ENCODE measurements at places on chromosomes 12 and 14.

DNA sequence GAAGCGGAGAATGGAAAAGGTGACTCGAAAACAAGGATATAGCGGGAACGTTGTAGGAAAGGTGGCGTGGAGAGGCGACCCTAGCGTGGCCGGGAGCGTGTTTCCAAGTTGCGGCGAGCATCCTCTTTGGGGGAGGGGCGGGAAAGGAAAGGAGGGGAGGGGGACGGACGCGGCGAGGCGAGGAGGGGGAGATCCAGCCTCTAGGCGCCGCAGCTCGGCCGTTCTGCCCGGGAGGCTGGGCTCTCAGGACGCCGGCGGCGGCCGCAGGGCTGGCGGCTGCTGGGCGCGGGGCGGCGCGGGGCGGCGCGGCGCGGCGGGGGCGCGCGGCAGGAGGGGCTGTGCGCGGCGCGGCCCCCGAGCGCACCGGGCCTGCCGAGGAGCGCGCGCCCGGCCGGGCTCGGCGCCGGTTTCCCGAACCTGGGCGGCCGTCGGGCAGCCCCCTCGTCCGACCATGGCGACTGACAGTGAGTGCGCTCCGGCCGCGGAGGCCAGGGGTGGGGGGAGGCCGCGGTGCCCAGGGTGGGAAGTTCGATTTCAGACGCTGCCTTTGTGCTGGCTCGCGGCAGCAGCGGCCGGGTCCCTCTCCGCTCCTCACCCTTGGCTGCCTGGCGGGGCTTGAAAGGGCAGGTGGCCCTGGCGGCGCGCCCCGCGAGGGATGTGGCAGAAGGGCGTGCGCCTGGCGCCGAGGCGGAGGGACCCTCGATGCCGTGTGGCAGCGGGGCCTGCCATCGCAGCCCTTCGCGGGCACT is 50.3 kb downstream of the SNAPC1 start:
- no peak for DNase-seq

- no peak for DNase-seq
Observed at GRCh38 chr14:102817942-102818940, 41.0 kb downstream of the TRAF3 start.

DNA sequence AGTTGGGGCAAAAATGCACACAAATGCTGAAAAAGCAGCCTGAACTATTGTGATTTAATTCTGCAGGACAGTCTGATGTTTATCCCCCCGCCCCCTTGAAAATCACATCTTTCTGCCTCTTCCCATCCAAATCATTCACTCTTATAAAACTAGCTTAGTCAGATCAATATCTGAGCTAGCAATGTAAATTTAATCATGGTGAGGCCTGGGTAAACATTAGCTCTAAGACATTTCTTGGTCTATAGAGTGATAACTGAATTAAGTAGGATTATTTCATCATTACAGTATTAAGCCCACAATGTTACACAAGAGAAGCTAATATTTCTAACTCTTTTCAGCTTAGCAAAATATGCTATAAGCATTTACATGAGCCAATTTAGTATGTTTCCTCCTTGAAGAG is 9.1 kb upstream of the PCED1B start:
- DNase-seq = no peak

GRCh38 chr12:126950266-126950665 is 1316.7 kb upstream of the TMEM132C start:
- DNase-seq = no peak

DNA sequence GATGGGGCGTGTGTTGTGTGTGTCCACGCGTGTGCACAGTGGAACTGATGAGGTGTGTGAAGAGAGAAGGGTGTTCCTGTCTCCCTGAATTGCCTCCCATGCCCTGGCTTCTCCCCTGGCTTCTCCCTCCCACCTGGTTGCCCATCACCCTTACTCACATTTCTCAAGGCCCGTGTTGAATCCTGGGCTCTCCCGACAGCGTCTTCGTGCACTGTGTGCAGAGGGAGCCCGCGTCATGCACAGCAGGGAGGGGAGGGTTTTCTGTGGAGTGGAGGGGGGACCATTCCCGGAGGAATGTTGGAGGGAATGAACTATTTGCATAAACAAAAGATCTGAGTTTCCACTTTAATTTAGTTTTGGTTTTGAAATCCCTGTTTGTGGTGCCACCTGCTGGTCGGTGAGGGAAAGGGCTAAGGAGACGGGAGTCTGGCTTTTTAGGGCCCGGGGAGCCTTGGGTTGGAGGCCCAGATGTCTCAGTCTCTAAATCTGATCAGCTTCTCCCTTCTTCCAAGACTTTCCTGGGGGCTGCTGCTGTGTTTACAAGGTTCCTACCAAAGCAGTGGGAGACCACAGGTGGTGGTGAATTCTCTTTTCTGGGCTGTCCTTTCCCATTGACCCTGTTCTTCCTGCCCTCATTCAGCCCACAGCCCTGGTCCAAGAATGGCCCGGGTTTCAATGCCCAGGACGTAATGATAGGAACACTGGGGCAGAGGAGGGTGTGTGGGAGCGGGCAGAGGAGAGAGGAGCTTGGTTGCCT is at the start of gene C1R:
C1R (minus strand) TSS at position 217 of the 757 bp plus-strand sequence; CDS start at position 160, 57 bp downstream.
- no peak for DNase-seq

DNA sequence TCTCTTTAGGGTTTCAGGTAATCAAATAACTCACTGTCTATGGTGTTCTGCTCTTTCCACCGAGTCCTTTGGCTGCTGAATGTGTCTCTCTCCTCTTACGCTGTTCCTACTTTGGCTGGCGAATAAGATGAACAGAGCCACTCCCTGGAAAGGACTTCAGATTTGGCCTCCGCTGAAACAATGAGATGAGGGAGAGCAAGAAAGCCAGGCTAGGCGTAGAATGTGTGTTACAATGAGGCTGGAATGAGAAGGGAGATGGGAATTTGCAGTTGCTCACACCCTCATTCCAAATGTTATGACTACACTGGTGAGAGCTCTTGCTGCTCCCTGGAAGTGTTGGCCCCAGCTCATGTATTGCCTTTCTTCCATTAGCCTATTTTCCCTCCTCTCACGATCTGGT is at the start of gene MFAP5:
MFAP5 (minus strand) TSS at position 234 of the 400 bp plus-strand sequence. CDS start 722 bp downstream, outside the sequence.
- no peak for DNase-seq

GRCh38 chr12:86333955-86334522 is 77.8 kb upstream of the MGAT4C start:
- DNase-seq = no peak
